ENCODE measurements at places on chromosomes 5 and 9.

- no peak for DNase-seq
Observed at GRCh38 chr9:70382709-70383605, 31.5 kb downstream of the KLF9 start.

DNA sequence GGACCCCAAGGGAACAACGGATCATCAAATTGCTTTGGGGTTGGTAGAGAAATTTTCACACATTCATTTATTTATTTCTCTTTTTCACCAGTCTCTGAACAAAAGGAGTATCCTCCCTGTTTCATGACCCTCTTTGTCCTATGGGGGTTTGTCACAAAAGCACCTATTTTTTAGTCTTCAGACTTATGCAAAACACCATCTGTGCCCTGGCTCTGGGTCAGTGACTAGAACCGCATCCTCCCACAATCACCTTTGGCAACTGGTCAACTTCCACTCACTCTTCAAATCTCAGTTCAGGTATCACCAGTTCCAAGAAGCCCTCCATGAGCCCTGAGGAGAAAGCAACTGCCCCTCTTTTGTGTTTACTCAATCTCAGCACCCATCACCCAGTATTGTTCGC is 395.7 kb downstream of the CDK5RAP2 start:
- no peak for DNase-seq

GRCh38 chr5:111668477-111669414 is 88.2 kb downstream of the NREP start:
- no peak for DNase-seq

DNA sequence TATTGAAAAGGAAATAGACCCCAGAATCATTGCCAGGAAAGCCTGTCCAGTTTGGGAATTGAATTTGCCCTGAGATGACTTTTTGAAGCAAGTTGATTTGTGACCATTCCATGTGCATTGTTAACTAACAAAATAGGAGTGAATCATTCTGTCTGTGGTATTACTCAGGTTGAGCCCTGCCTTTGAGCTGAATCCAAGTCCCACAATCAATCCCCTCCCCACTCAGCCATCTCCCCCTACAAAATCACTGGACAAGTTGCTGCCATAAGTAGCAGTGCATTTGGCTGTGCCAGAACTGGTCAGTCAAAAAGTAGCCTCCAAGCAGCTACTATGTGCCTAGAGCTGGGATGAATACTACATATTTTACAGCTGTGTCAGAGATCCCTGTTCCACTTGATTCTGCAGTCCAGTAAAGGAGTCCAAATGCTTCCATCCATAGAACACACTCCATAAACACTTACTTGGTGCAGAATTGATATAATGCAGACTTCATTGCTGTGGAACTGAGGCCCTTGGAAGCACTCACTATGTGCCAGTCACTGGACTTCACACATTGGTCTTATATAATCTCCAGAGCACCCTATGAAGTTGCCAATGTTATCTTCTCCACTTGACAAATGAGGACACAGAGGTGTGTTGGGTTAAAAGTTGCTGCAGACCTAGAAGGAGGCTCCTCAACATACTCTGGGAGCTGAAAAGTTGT is 96.1 kb downstream of the ZNF462 start:
- no peak for DNase-seq

- no peak for DNase-seq
Observed at GRCh38 chr9:4923580-4924544, 61.2 kb upstream of the JAK2 start.

DNA sequence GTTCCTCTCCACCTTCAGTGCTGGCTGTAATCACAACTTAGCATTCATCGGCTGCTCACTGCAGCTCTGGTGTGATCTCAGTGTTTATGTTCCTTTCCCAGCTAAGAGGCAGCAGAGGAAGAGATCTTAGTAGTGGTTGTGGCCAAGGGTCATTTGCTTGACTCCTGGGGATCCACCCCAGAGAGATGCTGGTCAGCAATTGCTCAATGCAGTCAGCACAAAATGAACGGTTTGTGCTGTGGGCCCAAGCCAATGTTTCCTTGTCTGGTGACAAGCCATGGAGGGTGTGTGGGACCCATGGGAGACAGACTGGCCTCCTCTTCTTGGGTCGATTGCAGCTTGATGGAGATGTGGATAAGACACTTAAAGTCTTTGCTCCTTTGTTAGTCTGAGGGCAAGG is 16.1 kb upstream of the FRMD3 start:
- DNase-seq, result no peak

Data from NCI-H774 (cell line).